ENCODE measurements at places on chromosomes 3 and 15.

- peak; percentile 75 for DNase-seq
These were observed 15.3 kb upstream of the IREB2 start for GRCh38 chr15:78422571-78423340.

DNA sequence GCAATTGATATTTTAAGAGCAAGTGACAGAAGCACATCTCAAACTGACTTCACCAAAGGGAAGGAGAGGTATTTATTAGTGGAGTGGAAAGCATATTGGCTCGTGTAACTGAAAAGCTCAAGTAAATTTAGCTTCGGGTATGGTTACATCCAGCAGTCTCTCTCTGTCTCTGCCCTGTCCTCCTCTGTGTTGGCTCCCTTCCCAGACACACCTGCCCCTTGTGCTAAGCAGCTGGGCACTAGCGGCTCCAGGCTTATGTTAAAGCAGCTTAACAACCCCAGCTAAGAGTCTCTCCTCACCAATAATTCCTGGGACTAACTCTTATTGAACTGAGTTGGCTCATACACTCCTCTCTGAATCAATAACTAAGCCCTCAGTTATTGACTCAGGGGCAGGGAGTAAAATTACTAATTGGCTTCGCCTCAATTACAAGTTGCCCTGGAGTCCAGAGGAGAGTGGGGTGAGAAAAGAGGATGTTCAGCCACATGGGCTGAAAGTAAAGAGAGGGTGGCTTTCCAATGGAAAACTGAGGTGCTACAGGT, 12.8 kb upstream of the SH3BP5 start:
- no peak for DNase-seq

DNA sequence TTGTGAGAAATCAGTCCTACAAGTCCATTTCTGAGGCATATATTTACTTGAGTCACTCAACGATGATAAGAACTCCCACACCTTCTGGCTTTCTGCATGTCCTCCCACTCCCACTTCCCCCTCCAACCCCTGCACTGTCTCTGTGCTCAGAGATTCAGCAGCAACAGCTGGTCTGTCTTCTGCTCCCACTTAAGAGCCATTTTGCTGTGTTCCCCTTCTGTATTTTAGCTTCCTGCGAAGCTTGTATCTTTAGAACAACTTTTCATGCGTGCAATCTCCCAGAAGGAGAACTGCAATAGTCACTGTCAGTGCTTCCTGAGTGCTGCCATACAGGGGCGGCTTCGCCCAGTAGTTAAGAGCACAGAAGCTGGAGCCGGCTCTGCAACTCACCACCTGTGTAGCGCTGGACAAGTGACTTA, 90.0 kb upstream of the SPATA12 start:
- DNase-seq: peak; percentile 49

DNA sequence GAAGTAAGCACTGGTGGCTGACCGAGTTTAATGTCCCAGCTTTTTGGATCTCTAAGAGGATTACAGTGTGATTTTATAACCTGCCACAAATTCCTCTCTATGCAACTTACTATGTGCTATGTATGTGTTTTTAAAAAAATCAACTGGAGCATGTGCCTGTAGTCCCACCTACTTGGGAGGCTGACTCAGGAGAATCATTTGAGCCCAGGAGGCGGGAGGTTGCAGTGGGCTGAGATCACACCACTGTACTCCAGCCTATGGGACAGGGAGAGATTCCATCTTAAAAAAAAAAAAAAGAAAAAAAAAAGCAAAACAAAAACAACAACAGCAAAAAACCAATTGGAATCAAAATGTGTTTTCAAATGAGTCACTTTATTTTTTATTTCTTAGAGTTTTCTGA, 29.6 kb downstream of the DUT start:
- DNase-seq: no peak

DNA sequence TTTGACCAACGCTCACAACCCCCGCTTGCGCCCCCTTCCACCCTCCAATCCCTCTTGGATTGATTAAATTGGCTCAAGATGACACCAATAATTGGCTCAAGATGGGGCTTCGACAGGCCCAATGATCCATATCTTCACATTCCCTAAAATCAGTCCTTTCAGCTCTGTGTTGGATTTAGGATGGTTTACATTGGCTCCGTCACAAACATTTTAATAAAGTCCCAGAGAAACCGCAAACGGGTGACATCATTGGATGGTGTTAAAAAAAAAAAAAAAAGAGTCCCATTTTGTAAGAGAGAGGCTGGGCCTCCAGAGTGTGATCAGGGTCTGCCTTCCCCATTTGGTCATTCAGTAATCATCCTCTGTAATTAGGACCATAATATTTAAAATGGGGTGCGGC, 113.4 kb upstream of the MRPS22 start:
- no peak for DNase-seq

GRCh38 chr15:60798821-60799220, 319.9 kb upstream of the ICE2 start:
- peak; percentile 43 for DNase-seq

GRCh38 chr3:62046326-62046725, 327.0 kb downstream of the FEZF2 start:
- no peak for DNase-seq

GRCh38 chr15:56523521-56523920, 58.6 kb upstream of the MNS1 start:
- DNase-seq: no peak

DNA sequence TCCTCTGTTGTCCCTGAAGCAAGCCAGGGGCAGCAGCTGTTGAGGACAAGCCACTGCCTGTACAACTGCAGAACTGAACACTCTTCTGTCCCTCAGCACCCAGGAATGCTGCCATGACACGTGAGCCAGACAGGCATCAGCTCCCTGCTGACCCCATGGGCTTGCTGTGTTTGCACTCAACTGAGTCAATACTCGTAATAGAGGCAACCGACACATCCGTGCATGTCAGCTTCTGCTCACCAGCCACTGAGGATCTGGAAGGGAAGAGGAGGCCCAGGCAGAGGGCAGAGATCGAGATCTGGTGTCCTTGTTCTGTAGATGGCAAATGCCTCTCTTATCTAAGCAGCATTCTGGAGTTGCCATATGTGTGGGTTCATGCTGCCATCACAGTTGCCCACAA, 54.3 kb upstream of the SEC61A1 start:
- no peak for DNase-seq

GRCh38 chr3:53510508-53510907, 16.1 kb downstream of the CACNA1D start:
- DNase-seq: no peak

- DNase-seq: peak; percentile 62
These were observed 5.3 kb downstream of the SEMA7A start for GRCh38 chr15:74428442-74428787.

DNA sequence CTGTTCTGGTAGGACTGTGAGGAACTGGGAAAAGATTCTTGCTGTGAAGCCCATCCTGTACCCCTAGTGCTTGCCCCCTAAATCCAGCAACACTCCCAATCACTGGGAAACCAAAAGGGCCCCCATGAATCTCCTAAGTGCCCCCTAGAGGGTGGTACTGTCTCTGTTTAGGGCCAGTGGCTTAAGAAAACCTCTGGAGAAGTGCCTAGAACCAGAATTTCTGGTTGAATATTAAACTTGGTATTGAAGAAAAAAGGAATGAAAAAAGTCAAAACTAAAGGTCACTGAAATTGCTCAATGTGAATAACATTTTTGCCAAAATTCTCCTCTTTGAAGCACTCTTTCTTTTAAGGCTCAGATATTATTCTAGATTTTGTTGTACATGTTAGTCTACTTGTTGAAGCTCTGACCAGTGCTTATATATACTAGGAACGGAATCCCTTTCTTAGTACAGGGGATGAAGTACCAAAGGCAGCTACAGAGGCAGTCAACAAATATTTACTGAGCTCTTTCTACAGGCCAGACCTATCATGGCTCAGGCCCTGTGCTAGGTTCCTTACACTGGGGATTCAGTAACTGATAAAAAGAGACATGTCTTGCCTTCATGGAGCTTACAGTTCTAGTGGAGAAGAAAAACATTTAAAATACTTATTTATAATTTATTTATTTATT, 138.8 kb downstream of the MYLK start:
- no peak for DNase-seq

- DNase-seq: no peak
These were observed 5.3 kb downstream of the CHST2 start for GRCh38 chr3:143124601-143125520.

DNA sequence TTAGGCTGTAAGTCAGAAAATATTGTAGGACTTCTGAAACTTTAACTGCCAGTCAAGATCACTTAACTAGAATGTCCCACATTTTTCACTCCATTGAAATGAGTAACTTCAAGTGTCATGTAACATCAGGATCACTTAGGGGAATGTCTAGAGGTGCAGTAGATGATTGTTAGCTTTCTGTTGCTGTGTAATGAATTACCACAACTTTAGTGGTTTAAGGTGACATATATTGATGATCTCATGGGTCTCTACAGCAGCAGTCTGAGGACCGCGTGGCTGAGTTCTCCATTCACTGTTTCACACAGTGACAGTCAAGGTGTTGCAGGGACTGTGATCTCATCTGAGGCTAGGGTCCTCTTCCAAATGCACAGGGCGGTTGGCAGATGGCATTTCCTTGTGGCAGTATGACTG, 82.7 kb downstream of the SLC25A26 start:
- DNase-seq: peak; percentile 15

- DNase-seq: no peak
These were observed 12.3 kb upstream of the CTDSPL start for GRCh38 chr3:37849146-37849923.

DNA sequence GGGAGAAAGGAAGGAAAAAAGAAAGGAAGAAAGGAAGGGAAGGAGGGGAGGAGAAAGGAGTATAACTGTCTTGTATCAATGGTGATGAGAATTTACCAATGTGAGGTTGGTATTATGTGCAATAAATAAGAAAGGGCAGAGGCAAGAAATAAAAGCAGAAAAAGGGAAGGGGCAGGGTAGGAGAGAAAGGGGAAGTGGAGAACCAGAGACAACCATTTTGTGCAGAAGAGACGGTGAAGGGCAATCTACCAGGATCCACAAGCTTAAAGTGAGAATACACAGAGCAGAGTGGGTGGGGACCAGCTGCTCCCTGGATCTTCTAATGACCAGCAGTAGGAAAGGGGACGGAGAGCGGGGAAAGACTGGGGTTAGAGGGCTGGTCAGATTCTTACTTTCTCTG, 106.9 kb upstream of the SLCO2A1 start:
- DNase-seq: no peak

GRCh38 chr3:169227911-169228310, 435.6 kb downstream of the MECOM start:
- DNase-seq: peak; percentile 3

DNA sequence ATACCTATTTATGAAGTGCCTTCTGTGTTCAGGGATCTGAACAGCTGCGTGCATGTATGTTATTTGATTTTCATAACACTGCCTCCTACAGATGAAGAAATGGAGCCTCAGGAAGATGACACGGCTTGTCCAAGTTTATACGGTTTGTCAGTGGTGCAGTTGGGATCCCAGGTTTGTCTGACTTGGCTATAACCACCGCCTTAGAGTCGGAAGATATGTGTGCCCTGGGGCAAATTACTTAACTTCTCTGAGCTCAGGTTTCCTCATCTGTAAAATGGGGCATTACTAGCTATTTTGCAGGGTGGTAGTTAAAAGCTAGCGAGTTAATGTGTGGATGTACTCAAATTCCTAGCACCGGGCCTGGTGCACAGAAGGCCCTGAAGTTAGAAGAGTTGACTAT, 54.1 kb upstream of the ANP32A start:
- no peak for DNase-seq

DNA sequence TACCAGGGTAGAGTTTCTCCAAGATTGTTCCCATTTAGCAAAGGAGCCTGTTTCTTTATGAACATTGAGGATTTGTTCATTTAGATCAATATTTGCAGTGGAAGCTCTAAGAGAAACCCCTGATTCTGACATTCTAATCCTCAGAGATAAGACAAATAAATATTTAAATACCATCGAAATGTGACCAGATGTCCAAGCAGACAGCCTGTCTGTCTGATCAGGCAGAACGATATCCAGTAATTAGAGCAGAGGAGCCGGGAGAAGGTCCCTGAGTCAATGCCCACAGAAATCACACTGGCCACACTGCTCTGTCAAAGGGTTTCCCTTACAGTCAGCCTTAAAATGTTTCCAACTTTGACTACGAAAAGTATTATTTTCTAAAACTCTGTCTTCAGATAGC, 15.7 kb upstream of the ARPIN start:
- DNase-seq: no peak

DNA sequence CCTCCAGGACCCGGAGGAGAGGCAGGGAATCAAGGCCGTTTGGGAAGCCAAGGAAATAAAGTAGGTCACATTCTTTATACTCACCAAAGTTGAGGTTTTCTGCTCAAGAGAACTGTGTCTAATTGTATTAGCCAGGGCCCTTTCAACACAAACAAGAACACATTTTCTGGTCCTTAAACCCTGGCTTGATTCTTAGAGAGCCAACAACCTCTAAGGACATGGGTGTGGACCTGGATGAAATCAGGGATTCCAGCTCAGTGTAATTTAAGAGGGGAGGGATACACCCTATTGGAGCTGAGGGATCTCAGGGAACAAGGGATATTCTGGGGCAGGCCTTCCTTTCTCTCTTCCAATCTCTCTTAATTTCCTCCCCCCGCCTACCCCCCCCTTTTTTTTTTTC, 104.8 kb downstream of the COL6A6 start:
- DNase-seq: no peak

GRCh38 chr3:18446149-18446825, 21.1 kb upstream of the SATB1 start:
- DNase-seq: no peak

DNA sequence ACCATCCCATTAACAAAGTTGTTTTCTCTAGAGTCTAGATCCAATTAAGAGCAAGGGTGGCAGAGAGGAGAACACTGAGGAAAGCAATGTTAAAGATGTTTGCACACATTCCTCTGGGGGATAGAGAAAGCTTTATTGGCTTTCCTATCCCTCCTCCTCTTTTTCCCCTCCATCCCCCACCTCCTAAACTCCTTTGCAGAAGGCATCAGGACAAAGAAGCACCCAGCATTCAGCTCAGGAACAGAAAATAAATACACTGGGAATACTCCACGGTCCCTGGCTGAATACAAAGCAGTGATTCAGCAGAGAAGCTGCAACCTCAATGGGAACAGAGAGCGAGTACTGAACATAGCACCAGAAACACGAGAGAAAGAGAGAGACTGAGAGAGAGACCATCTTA, 21.9 kb downstream of the LSAMP start:
- no peak for DNase-seq

GRCh38 chr15:97678656-97679055, 281.8 kb upstream of the ARRDC4 start:
- no peak for DNase-seq

GRCh38 chr3:4493941-4494894, 1.1 kb downstream of the ITPR1 start:
- DNase-seq: no peak

DNA sequence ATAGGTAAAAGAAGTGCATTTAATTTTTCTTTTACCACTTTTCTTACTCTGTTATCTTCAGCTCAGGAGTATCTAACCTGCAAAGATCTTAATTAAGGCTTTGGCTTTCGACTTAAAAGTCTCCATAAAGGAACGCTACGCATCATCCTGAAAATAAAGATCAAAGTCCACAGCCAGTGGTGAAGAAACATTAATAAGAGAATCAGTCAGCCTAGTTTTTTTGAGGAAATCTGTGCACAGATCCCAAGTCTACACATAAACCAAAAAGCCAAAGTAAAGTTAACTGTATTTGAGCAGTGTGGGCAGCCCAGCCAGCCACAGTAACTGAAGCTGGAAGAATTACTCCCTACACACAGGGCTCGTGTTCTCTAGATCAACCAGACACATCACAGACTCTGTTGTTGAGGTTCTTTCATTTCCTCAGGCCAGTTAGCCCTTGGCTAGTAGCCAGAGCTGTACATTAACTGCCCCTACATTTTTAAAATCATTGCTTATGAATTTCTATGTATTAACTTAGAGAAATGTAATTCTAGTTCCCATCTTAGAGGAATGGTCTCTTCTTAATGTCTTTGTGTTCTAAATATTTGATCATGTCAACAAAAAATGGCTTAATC, 6.9 kb downstream of the LRRC2 start:
- DNase-seq: no peak

GRCh38 chr15:83845230-83845629, 191.3 kb downstream of the ADAMTSL3 start:
- no peak for DNase-seq
